ENCODE measurements at places on chromosomes 5 and 9.

GRCh38 chr9:2711716-2712115 lies 5.6 kb upstream of the KCNV2 start:
- no peak for DNase-seq

DNA sequence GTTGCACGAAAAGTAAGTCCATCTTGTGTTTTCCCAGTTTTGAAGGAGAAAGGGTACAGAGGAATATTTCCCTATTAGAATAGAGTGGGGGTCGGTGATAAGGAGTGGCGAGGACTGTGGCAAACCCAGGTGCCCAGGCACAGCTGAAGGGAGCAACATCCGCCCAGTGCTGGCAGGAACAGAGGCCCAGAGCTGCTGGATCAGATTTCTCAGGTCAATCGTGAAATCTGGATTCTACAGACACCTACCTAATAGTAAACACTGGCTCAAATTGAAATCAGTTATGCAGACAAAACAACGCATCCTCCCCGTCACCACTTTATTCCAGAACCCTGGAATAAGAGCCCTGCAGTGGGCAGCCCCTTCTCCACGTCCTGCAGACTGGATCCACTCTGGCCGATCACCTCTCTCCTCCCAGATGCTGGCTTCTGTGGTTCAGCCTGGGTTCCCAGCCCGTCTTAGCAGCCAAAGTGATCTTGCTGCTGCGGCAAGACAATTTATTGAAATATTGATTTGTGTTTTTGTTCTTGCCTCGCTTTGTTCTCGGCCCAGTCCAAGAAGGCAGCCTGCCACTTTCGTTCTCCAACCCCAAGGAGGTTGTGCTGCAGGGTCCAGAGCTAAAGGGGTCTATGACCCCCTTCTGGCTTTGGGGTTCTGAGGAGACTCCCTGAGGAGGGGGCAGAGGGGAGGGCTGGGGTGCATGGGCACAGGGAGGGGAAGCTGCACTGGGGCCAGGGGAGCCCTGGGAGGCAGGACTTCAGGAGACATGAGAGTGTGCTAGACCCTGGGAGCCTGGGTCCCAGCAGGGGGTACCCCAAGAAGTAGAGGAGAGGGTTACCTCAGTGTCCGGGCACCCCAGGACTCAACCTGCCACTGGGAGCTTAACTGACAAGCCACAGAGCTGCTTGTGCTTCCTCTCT lies 103.3 kb downstream of the ZNF354C start:
- DNase-seq, result no peak

DNA sequence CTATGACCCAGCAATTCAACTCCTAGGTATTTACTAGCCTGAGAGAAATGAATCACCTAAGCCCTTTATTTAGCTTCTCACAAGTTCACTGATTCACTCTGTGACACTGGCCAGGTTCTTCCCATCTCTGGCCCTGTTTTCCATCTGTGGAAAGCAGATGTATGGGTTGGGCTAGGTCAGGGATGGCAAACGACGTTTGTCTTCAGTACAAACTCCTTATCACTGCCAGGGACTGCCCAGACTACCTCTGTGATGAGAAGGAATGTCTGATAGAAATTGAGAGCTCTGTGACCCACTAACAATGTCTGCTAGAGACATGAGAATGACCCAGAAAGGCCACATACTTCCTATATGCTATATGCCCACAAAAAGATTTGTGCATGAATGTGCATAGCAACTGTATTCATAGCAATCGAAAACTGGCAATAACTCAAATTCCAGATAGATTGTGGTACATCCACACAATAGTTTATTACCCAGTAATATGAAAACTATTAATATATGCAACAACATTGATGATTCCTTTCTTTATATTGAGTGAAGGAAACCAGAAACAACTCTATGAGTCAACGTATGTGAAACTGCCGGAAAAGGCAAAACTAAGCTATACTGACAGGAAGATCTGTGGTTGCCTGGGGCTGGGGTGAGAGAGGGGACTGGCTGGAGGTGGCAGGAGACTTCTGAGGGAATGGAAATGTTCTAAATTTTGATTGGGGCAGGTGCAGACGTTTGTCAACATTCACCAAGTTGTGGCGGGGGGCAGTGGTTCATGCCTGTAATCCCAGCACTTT lies 32.0 kb upstream of the ADAM19 start:
- peak; percentile 50 for DNase-seq

- no peak for DNase-seq
Observed at GRCh38 chr9:136099542-136099941, 4.5 kb upstream of the NACC2 start.

DNA sequence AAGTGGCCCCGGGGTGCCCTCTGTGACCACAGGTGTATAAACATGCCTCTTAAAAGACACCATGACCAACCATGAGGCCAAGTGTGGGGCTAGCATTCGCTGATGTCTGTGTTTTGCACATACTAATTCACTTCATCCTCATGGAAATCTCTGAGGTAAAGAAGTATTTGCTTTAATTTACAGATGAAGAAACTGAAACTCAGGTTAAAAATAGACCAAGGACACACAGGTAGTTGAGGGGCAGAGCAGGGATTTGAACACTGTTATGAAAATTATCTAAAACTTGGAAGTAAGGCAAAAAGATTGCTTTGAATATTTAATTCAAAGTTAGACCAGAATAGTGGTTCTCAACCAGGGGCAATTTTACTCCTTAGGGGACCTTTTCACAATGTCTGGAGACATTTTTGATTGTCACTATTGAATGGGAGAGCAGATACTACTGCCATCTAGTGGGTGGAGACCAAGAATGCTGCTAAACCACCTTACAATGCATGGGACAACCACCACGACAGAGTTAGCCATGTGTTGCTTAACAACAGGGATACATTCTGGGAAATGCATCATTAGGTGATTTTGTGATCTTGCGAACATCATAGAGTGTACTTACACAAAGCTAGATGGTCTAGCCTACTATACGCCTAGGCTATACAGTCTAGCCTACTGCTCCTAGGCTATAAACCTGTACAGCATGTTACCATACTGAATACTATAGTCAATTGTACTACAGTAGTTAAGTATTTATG lies 8.0 kb upstream of the FXN start:
- no peak for DNase-seq

- DNase-seq, result peak; percentile 7
Observed at GRCh38 chr9:134136118-134136995, 475 bp downstream of the WDR5 start.

DNA sequence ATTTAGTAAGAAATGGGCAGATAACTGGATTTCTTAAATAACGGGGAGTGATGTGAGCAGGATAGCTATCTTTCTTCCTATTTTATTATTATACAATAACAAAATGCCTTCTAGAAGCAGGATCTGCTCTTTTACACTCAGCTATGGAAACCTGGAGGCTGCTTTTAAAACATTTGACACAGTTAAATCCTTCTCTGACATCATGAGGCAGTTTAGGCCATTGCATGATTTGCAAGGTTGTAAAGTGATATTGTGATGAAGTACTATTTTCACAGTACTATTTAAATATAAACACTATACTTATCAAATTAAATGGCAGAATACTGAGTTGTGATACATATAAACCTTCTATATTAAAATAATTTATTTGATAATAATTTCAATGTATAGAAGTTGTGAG lies 93.9 kb downstream of the ZSWIM6 start:
- no peak for DNase-seq

DNA sequence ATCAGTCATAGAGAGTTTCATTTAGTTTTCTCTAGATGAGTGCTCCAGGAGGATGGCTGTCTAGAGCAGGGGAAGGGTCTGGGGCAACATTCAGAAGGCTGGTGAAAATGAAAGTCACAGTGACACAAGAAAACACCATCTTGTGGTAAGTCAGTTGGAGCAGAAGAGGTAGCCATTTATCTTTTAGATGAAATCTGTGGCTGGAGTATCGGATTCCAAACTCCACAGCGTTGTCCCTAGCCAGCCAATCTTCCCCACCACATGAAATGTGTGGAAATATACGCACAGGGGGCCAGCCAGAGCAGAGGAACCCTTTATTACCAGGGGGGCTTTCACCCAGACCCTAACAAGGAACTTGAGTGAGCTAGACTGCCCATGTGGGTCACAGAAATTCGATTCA lies 15.9 kb upstream of the TNFAIP8 start:
- no peak for DNase-seq

All from stimulated activated CD8-positive, alpha-beta memory T cell treated with anti-CD3 and anti-CD28 coated beads, Interleukin-15, amount 100 ng/mL, for 4 hours (primary cell).